Activated CD8-positive, alpha-beta memory T cell treated with anti-CD3 and anti-CD28 coated beads, Interleukin-2, amount 10 ng/mL, durations not matched to agents 7 days and 5 days (primary cell): ENCODE measurements at places on chromosomes 5 and 9.
A peak's percentile ranks its signal among the peaks of the same experiment; 100 is the strongest.

- H3K27me3 ChIP-seq = peaks cover 46% of the 10 kb centered on the region
- no peak for DNase-seq
- H3K36me3 ChIP-seq = peaks cover 2% of the 10 kb centered on the region
- H3K4me1 ChIP-seq = peaks cover 4% of the 10 kb centered on the region
- no peak overlapping the region for H3K4me3 ChIP-seq
- no peak overlapping the region for H3K27ac ChIP-seq
These were observed 398 bp upstream of the BASP1 start for GRCh38 chr5:17216974-17217492.

- DNase-seq = peak; percentile 53
- H3K36me3 ChIP-seq = no peaks in the 10 kb centered on the region
- peaks cover 19% of the 10 kb centered on the region for H3K4me1 ChIP-seq
These were observed 2.3 kb downstream of the FAM221B start for GRCh38 chr9:35826071-35826701.

DNA sequence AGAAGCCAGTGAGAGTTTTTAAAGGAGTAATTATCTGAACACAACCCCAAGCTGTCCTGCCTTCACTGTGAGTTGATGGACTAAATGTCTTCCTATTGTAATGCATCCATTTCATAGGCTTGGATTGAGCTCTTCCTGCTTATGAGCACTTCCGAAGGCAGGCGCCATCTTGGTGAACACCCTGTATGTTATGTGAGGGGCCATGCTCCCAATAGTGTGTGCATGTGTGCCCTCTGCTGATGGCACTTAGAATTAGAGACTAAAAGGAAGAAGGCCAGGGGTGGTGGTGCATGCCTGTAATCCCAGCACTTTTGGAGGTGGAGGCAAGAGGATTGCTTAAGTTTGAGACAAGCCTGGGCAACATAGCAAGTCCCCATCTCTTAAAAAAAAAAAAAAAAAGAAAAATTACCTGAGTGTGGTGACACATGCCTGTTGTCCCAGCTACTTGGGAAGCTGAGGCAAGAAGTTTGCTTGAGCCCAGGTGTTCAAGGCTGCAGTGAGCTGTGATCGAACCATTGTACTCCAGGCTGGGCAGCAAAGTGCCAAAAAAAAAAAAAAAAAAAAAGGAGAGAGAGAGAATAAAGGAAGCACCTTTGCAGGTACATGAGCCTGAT lies 65.0 kb downstream of the C9orf152 start:
- H3K27ac ChIP-seq = peak overlapping the region; percentile 95
- no peak overlapping the region for H3K4me3 ChIP-seq
- H3K4me1 ChIP-seq = peaks cover 47% of the 10 kb centered on the region
- peaks cover 11% of the 10 kb centered on the region for H3K36me3 ChIP-seq

DNA sequence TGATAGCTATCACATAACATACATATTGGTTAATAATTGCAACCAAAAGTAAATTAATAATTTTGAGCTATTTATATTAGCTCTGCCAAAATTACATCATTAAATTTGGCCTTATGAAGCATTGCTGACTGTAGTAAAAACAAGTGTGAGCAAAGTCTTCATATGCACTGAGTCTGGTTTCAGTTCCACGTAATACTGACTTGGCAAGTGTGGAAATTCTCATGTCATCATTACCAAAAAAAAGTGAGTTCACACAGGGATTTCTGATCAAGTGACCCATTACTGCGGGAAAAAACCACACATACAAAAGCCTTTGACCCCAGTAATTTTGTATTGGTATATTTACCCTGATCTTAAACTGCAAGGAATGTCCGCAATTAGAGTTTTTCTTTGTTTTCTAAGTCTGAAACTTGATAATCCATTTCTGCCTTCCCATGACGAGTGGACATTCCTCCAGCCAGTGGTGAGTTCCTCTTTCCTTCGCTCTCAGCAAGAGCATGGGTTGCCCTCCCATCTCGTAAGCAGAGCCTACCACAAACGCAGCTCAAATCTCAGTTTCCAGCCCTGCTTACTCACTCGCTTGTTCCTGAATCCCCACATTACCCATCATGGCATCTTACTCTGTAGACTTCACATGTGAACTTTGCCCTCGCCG lies 220.2 kb upstream of the DMRT1 start:
- no peaks in the 10 kb centered on the region for H3K36me3 ChIP-seq
- H3K4me3 ChIP-seq = no peak overlapping the region
- no peak overlapping the region for H3K27ac ChIP-seq
- no peak for DNase-seq

GRCh38 chr5:148938522-148938882 lies 112.1 kb downstream of the ADRB2 start:
- DNase-seq = no peak
- no peaks in the 10 kb centered on the region for H3K36me3 ChIP-seq
- H3K27me3 ChIP-seq = peaks cover 2% of the 10 kb centered on the region
- no peaks in the 10 kb centered on the region for H3K4me1 ChIP-seq

- no peak overlapping the region for H3K4me3 ChIP-seq
- no peak overlapping the region for H3K27ac ChIP-seq
- no peak for DNase-seq
- no peaks in the 10 kb centered on the region for H3K4me1 ChIP-seq
These were observed 282.9 kb downstream of the FER start for GRCh38 chr5:109030360-109031143.

GRCh38 chr5:83011985-83012384 lies 65.2 kb downstream of the TMEM167A start:
- H3K36me3 ChIP-seq = no peaks in the 10 kb centered on the region
- no peak overlapping the region for H3K4me3 ChIP-seq
- H3K4me1 ChIP-seq = no peaks in the 10 kb centered on the region
- no peak for DNase-seq
- no peak overlapping the region for H3K27ac ChIP-seq

DNA sequence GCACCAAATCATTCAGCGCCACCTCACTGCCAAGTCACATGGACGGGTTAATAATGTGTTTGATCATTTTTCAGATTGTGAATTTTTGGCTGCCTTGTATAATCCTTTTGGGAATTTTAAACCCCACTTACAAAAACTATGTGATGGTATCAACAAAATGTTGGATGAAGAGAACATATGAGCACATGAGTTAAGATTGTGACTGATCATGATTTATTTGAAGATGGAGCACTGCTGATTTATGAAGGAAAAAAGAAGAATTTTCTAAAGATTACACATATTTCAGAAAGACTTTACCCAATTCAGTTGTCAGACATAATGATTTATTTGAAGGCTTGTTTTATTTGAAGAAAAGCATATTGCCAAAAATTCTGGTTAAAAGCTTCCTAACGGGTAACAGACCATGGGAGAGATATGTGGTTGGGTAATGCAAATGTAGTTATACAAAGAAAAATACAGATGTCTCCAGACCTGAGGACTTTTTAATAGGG lies 37.4 kb downstream of the TNFAIP8 start:
- H3K27ac ChIP-seq = peak overlapping the region; percentile 43
- no peak for DNase-seq
- peaks cover 63% of the 10 kb centered on the region for H3K36me3 ChIP-seq
- peaks cover 78% of the 10 kb centered on the region for H3K4me1 ChIP-seq

- H3K27ac ChIP-seq = peak overlapping the region; percentile 100
- H3K27me3 ChIP-seq = no peaks in the 10 kb centered on the region
- no peak for DNase-seq
- peaks cover 41% of the 10 kb centered on the region for H3K4me1 ChIP-seq
- peak overlapping the region; percentile 93 for H3K4me3 ChIP-seq
These were observed 2.3 kb downstream of the CNOT8 start for GRCh38 chr5:154860765-154861164.

- H3K4me3 ChIP-seq = no peak overlapping the region
- no peak overlapping the region for H3K27ac ChIP-seq
- no peaks in the 10 kb centered on the region for H3K27me3 ChIP-seq
- H3K4me1 ChIP-seq = peaks cover 5% of the 10 kb centered on the region
- H3K36me3 ChIP-seq = peaks cover 4% of the 10 kb centered on the region
These were observed 16.2 kb downstream of the SIL1 start for GRCh38 chr5:139181835-139182452.

GRCh38 chr5:102638912-102639652 lies 116.0 kb upstream of the PAM start:
- H3K27me3 ChIP-seq = peaks cover 11% of the 10 kb centered on the region
- no peaks in the 10 kb centered on the region for H3K36me3 ChIP-seq
- DNase-seq = no peak

- H3K4me3 ChIP-seq = no peak overlapping the region
- no peaks in the 10 kb centered on the region for H3K36me3 ChIP-seq
- H3K27ac ChIP-seq = no peak overlapping the region
- peaks cover 4% of the 10 kb centered on the region for H3K4me1 ChIP-seq
These were observed 49.6 kb downstream of the ANKDD1B start for GRCh38 chr5:75660678-75661465.
